ENCODE measurements at places on chromosomes 2 and 18.
A peak's percentile ranks its signal among the peaks of the same experiment; 100 is the strongest.

- no peak for DNase-seq
Observed at GRCh38 chr2:109117780-109118179, 11.2 kb upstream of the SH3RF3 start.

GRCh38 chr2:134722728-134723127 lies 3.9 kb upstream of the TMEM163 start:
- no peak for DNase-seq

DNA sequence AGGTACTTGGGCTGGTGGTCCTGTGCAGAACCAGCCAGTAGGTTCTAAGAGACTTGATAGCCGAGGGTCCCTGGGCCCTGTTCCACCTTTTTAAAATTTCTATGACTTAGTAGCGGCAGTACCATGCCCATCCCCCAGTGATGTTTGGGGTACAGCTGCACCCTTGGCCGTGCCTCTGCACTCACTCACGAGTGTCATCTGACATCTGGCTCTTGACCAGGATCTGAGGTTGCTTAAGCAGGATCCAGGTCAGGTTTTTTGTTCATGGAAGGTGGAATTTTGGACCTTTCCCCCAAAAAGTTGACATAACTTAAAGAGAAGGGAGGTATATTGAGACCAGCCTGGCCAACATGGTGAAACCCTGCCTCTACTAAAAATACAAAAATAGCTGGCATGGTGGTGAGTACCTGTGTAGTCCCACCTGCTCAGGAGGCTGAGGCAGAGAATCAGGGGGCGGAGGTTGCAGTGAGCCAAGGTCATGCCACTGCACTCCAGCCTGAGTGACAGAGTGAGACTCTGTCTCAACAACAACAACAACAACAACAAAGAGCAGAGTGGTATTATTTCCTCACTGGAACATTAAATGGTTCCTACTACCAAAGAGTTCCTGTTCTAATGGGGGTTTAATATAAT lies 163.6 kb downstream of the NEDD4L start:
- no peak for DNase-seq

DNA sequence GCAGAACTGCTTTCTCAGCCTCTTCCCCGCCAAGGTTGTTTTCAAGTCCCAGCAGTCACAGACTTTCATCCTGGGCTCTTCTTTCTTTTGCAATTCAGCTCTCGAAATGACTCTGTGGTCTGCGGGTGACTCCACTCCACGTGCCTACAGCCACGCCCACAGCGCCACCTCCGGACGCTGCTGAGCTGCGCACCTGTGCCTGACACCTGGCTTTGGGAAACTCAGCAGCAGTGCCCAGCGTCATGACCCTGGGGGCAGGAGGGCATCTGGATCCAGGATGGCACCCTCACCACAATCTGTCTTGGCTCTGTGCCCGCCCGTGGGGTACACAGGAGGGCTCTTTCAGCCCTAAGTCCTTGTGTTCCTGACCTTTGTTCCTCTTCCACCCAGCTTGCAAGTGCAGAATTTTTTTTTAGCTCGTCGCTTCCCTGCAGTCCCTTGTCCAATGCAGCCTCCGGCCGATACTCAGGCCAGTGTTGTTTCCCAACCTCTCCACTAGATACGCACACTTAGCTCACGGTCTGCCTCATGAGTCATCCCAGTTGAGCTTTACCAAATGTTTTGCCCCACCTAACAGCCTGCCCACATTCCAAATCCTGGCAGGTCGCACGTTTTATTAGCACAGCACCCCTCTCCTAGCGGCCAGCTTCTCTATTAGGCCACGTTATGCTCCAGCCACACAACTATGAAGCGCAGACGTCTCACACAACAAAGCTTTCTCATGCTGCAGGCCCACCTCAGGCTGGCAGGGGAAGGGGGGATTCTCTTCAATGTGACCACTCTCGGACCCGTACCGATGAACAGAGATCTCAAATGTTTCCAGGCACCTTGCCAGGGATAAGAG lies 6.5 kb upstream of the CAPN10 start:
- no peak for DNase-seq

- DNase-seq, result no peak
Observed at GRCh38 chr2:50765590-50765989, 266.3 kb downstream of the NRXN1 start.

DNA sequence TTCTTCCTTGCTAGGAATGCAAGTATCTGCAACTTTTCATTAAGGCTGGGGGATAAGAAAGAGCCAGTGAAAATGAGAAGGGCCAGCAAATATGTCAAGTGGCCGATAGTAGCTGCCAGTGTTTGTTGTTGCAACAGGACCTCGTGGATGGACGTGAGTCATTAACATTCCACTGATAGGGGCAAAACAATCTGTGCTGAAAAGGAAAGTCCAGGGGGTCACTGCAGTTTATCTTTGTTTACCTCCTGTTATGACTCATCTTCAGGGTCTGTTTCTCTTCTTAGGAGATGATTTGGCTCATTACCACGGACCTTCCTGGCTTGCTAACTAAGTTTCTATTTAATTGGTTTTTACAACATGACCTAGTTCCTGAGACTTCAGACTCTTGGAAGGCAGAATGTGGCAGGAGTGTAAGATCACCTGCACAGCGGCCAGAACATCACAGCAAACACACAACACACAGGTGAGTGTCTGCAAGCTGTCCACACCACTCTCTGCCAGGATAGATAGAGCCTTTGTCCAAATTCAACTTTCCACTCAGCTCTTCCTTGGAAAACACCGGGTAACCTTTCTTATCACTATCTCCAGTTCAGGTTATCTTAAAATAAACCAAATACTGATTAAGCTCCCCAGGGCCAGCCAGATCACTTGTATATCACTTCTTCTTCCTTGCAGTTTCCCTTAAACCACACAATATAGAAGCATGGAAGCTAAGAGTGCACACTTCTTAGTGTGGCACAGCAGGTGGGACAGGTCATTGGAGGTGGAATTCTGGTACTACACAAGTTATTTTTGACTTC lies 157.5 kb upstream of the LMAN1 start:
- peak; percentile 87 for DNase-seq

DNA sequence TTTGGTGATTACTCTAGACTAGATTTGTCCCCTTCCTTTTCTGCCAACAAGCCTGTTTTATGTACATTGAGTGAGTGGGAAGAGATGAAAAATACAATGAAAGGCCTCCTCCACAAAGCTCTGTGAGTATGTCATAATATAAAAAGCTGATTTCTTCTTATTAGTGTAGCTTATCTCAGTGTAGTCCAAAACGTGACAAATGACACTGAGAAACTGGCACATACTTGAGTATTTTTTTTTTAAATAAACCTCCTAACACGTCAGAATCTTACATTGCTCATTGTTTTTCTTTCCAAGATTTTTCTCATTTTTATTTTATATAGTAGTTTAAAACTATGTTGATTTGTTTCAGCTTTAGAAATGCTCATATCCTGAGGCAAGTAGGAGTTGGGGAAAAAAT lies 17.9 kb upstream of the FIGN start:
- DNase-seq, result no peak

- DNase-seq, result no peak
Observed at GRCh38 chr2:50782543-50782942, 249.4 kb downstream of the NRXN1 start.

- DNase-seq, result no peak
Observed at GRCh38 chr2:230457073-230457768, 41.2 kb downstream of the SP100 start.

DNA sequence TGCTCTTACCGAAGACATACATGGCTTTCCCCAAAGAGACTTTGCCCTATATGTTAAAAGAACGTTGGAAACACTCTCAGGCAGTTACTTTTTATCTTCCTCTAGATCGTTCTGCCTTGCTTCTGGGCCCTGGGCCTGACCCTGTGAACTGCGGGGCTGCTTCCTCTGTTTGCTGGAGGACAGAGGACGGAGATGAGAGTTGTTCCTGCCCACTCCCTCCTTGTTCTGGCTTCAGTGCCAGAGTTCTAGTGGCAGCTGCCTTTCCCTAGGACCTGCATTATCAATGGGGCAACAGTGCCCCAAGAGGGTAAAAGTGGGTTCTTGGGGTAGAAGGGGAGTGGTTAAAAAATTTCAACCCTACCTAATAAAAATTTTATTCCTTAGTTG lies 6.5 kb upstream of the FN1 start:
- no peak for DNase-seq

- DNase-seq, result no peak
Observed at GRCh38 chr2:176917-177316, 86.9 kb downstream of the SH3YL1 start.

DNA sequence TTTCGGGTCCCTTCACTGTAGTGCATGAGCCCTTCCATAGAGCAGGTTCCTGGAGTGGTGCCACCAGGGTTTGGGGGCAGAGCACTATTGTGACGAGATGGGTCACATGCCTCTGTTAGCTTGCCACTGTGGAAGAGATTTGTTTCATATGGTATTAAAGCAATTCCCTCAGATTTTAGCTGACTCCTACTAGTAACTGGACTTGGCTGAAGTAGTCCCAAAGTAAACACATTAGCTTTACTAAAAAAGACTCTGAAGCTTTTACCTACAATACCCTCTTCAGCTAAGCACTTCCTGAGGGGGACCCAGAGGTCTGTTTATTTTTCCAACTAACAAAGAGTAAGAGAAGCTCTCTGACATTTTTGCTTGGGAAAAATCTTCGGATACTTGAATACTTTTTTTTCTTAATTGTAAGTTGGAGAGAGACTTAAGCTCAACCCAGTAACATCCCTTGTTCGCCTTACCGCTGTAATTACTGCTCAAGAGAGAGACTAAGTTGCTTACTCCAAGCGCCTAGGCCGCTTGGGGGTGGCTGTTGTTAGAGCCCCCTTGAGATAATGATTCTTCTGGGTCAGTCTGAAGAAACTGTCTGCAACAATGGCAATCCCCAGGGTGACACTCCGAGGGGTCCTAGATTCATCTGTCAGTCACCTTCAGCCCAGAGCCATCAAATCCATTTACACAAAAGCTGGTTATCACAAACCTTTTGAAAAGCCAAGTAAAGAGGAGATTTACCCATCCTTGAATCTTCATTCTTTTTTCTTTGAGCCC lies 177.4 kb downstream of the FIGN start:
- peak; percentile 23 for DNase-seq

DNA sequence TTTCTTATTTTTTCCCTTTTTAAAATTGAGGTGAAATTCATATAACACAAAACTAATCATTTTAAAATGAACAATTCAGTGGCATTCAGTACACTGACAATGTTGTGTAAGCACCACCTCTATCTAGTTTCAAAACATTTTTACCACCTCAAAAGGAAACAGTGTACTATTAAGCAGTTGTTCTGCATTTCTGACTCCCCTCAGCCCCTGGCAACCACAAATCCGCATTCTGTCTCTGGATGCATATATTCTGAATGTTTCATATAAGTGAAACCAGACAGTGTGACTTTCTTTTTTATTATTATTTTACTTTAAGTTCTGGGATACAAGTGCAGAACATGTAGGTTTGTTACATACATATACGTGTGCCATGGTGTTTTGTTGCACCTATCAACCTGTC lies 19.2 kb upstream of the TANK start:
- DNase-seq, result no peak

DNA sequence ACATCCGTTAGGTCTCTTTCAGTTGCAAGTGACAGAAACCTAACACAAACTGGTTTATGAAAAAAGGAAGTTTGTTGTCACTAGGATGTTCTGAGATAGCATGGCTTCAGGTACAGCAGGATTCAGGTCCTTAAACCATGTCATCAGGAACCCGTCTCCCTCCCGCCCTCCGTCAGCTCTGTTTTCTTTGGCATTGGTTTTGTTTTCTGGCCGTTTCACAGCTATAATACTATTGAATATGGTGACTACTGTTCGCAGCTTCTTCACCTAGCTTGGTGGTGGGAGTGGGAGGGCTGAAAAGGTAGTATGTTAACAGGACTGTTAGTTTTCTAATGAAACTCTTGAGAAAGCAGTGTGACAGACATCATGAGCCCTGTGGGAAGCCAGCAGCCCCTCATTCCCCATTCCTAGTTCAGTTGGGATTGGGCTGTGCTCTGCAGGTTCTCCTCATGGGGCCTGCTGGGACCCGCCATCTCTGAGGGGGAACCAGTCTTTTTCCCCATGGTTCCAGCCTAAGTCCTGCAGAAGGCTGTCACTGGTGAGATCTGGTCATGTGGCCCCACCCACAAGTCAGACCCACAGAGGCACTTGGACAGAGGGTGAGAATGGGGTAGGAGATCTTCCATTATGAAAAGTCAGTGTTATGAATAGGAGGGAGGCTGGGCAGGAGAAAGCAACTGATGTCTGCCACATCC lies 12.1 kb downstream of the PTMA start:
- DNase-seq, result no peak

DNA sequence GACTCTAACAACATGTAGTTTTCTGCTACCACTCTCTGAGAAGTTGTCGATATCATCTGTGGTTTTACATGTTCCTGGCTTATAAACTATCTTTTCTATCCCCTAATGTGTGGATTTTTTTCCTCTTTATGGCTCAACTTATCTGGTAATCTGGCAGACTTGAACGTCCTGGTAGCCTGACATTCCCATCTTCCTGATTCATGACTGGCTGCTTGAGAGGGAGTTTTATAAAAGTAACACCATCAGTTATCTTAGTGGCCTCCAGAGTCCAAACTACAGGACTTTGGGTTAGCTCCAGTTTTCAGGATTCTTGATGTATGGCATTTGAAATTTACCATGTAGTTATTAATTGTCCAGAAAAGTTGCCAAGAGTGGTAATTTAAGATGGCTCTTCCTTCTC lies 174.0 kb upstream of the GULP1 start:
- no peak for DNase-seq

DNA sequence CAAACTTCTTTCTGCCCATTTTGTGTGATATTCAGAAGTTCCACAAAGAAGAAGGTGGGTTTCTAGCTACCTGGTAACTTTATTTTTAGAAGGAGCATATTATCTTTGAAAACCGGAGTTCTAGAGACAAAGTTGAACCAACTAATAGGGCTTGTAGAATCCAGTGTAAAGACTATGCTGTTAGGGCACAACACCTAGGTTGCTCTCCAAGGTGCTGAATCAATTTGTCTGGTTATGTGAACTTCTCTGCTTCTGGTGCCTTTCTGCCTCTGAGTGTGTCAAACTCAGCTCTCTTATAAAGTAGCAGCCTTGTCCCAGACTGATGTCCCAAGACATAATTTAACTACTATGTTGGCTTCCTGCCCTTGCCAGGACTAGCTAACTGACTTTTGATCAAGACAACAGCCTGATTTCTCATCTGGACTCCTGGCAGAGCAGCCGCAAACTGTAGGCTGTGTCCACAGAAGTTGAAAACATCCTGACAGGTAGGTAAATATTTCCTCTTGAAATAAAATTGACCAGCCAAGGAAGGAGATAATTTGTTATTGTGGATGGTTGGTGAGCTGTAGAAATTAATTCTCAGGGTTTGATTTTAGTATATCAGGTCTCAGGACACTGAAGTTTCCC lies 119.4 kb downstream of the CYRIA start:
- peak; percentile 28 for DNase-seq

DNA sequence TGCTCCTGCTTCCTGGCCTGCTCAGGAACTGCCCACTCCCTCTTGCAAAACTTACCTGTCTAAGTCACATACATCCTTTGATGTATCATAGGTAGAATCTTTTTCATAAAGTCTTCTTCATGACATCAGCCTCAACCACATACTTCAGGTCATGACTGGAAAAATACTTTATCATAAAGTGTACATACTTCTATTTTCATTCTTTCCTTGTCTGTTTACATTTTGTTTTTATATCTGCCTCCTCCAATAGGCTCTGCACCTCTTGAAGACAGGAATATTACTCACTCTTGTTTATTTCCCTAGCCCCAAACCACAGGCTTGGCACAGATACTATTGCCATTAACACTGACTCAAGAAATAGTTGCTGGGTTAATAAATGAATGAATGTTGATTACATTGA lies 43.6 kb upstream of the ZNF804A start:
- DNase-seq, result no peak
